Muscle of arm (tissue), 14 donors: ENCODE measurements at places on chromosomes 7 and 10. TPM values are rescaled to one million over a fixed set of nuclear protein-coding genes. Genes with fewer than 3 reads are reported as not detected.

Gene PRSS37
- polyA plus RNA-seq, result not detected

GRCh38 chr7:33428415-33428814, 299.1 kb downstream of the BBS9 start:
- no peak for DNase-seq

Gene ZMYND11
- polyA plus RNA-seq, result 73.9 TPM

Gene UTF1
- polyA plus RNA-seq, result not detected

- DNase-seq, result no peak
Measured at GRCh38 chr10:128866551-128866950, 600.5 kb upstream of the MGMT start.

DNA sequence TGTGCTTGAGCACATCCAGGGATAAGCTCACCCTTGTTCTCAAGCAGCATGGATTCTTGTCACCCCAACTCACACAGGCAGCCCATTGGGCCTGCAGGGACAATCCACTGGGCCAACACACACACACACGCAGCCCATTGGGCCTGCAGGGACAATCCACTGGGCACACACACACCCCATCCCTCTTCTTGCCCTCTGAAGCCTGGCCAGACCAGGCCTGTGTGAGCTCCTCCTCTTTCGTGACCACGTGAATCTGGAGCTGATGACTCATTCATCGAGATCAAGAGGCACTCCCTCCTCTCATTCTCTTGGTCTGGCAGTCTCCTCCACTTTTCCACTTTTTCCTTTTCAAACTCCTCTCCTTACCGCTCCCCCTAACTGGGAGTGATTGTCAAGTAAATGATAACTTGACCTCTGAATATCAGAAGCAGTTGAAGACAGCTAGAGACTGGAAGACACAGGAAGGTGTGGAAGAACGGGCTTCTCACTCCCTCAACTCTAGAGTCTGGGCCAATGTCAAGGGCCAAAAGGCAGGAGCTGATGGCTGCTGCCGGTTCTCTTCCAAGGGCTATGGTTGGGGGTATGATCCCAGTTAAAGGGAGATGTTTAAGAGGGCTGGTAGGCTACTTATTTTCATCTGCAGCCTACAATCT, 89.7 kb downstream of the HIPK2 start:
- DNase-seq, result no peak

DNA sequence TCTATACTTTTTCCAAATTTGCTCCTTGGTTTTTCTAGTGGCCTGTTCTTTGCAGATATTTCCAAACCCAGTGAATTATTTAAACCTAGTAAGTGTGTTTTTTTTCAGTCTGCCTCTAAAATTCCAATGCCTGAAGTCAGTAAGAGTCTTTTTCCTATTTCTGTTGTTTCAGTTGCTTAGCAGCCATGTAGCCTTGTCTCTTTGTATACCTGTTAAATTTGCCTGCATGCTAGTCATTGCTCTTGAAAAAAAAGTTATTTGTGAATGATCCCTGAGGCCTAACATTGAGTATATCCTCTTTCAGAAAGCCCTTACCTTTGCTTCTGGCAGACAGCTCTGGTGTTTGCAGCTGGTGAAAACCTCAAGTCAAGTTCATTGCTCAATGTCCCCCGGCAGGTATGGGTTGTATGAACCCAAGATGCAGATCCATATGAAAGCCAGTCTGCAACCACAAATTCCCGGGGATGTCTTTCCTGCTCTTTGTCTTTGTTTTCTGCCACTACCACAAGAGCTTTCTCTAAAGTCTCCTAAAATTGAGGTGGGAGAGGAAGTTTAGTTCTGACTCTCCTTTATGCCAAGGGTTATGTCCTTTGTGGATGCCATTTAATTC, 35.7 kb downstream of the CH25H start:
- no peak for DNase-seq

DNA sequence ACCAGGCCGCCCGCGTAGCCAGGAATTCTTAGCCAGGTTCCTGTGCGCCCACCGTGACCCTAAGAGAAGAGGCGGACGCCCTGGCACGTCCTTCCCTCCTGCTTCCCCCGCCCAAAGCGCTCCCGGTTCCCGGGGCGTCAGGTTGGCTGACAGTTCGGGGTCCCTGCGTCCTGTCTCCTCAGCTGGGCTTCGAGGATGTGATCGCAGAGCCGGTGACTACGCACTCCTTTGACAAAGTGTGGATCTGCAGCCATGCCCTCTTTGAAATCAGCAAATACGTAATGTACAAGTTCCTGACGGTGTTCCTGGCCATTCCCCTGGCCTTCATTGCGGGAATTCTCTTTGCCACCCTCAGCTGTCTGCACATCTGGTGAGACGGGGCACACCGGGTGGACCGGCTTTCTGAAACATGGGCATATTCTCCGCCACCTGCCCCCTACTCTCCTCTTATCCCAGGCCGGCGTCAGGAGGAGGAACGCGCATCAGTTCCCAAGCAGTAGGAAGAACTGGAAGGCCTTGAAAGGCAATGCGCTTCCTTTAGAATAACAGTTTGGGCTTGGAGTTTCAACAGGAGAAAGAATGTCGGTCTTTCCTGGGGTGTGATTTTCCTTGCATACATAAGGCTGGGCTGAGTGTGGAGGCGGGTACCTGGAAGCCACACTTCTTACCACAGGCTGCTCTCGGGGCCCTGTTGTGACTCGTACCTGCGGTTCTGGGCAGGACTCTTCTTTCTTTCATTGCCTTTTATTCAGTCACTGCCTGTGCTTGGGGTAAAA, 728 bp downstream of the CAV2 start:
- DNase-seq, result peak; percentile 37

DNA sequence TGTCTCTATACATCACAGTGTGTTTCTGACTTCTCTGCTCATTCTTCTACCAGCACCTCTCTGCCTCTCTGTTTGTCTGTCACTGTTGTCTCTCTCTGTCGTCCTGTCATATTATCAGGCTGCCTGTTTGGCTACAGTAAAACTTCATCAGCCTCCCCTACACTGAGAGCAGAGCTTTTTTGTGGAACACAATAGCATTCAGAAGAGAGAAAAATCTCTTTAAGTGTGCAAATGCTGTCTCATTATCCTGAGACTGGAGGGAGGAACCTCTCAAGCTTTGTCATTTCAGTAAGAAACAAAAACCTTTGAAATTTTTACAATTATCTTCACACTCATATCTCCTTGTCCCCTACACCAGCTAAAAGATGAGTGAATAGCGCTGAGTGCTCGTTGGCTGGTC, 148.4 kb downstream of the PLPP4 start:
- no peak for DNase-seq

GRCh38 chr7:8217200-8218068, 44.5 kb downstream of the ICA1 start:
- peak; percentile 79 for DNase-seq

Gene SPACDR
- polyA plus RNA-seq, result 1.1 TPM

- no peak for DNase-seq
Measured at GRCh38 chr7:139683137-139683921, 94.5 kb downstream of the HIPK2 start.

Gene RBP4
- polyA plus RNA-seq, result 1.3 TPM

Gene PAPOLB
- polyA plus RNA-seq, result 0.08 TPM

DNA sequence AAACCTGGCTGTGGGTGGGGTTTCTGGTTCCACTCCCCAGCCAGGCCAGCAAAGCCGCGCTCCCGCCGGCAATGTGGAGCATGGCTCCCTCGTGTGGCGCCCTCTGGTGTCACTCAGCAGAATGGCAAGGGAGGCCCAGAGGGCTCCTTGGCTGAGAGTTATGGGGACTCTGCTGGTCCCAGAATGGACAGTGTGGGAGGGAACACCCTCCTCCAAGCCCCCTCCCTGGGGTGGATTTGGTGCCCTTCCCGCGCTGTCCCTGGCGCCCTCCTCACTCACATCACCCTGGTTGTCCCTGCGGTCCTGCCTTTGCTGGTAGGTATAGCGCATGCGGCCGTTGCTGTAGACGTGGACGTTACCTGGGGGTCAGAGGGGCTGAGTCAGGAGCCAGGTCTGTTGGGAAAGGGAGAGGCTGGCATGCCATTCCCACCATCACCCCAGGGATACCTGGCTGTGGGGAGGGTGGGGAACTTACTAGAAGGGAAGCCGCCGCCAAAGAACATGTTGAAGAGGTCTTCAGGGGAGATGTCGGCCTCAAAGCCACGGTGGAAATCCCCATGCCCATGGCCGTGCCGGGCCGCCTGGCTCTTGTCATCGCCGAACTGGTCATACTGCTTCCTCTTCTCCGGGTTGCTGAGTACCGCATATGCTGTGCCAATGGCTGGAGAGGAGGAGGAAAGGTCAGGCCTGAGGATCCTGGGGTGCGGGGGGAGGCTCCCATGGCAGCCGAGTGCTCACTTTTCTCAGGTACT, 14.0 kb downstream of the DNAJB12 start:
- no peak for DNase-seq

DNA sequence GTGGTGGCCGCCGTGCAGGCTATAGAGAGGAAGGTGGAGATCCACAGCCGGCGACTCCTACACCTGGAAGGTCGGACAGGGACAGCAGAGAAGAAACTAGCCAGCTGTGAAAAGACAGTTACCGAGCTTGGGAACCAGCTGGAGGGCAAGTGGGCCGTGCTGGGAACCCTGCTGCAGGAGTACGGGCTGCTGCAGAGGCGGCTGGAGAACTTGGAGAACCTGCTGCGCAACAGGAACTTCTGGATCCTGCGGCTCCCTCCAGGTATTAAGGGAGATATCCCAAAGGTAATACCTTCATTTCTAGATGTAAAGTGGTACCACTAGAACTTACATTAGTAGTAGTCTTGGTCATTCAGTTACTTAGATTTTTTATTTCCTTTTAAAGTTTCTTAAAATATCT, 6.8 kb downstream of the ZNF398 start:
- no peak for DNase-seq

DNA sequence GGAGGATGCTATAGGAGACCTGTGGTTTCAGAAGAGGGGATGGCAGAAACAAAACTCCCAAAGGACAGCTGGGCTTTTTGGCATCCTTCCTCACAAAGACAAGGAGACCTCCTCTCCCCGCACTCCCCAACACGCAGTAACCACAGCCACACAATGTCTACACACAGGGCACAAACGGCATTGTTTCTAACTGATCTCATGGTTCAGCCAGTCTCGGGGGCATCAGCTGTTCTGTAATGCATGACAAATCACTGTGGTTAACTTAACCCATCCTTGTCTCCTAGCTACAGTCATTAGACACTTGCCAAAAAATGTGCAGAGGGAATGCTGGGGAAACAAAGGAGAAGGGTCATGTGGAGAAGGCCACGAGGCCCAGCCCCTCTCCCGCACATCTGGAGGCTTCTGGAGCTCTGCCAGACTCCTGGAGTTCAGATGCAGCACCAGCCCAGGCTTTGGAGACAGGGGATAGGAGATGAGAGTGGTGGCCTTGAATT, 7.6 kb upstream of the ADAMTS14 start:
- peak; percentile 78 for DNase-seq

DNA sequence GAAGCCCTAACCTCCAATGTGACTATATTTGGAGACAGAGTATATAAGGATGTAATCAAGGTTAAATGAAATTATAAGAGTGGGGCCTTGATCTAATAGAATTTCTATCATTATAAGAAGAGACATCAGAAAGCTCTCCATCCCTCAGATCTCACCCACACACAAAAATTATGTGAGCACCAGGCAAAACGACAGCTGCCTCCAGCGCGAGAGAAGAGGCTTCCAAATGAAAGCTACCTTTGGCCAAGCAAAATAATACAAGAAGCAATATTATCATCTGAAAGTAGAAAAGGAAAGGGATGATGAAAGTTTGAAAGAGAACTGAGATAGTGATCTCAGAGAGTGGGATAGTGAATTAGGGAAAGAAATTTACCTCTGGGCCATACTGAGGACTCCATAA, 1192.5 kb downstream of the NXPH1 start:
- DNase-seq, result no peak

- DNase-seq, result no peak
Measured at GRCh38 chr7:150715738-150716137, 675 bp upstream of the GIMAP1 start.

GRCh38 chr7:117949232-117949631, 76.0 kb upstream of the CTTNBP2 start:
- DNase-seq, result no peak

- no peak for DNase-seq
Measured at GRCh38 chr10:1048349-1048731, 579 bp downstream of the IDI1 start.
